Hepatocyte (in vitro differentiated cells): ENCODE measurements at places on chromosomes 2 and 18.

DNA sequence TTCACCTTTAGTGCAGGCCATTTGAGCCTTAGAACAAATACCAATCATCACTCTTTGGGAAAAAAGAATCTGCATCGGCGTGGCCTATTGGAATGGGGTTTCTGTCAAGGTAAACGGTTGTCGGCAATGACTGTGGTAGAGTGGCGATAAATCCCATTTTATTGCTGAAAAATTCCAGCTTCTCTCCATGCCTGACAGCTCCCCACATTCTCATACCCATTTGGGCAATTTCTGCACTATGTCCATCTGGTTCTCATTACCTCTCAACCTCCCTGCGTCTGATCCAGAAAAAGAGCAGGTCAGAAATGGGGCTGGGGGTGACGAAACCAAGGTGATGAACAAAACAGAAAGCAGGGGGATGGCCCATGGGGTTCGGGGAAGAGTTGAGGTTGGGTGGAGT is 254.0 kb downstream of the MEIS1 start:
- no peaks in the 10 kb centered on the region for H3K27me3 ChIP-seq
- peaks cover 5% of the 10 kb centered on the region for H3K4me1 ChIP-seq
- DNase-seq, result no peak
- no peak overlapping the region for H3K4me3 ChIP-seq

GRCh38 chr2:48905696-48906095 is 150.2 kb upstream of the LHCGR start:
- no peaks in the 10 kb centered on the region for H3K4me1 ChIP-seq
- no peaks in the 10 kb centered on the region for H3K27me3 ChIP-seq
- no peak overlapping the region for H3K4me3 ChIP-seq

- no peaks in the 10 kb centered on the region for H3K36me3 ChIP-seq
- no peak overlapping the region for H3K27ac ChIP-seq
- no peak overlapping the region for H3K4me3 ChIP-seq
- DNase-seq, result peak; percentile 31
- H3K4me1 ChIP-seq, result no peaks in the 10 kb centered on the region
- H3K27me3 ChIP-seq, result no peaks in the 10 kb centered on the region
Observed at GRCh38 chr2:52810460-52810859, 957.1 kb upstream of the CHAC2 start.

DNA sequence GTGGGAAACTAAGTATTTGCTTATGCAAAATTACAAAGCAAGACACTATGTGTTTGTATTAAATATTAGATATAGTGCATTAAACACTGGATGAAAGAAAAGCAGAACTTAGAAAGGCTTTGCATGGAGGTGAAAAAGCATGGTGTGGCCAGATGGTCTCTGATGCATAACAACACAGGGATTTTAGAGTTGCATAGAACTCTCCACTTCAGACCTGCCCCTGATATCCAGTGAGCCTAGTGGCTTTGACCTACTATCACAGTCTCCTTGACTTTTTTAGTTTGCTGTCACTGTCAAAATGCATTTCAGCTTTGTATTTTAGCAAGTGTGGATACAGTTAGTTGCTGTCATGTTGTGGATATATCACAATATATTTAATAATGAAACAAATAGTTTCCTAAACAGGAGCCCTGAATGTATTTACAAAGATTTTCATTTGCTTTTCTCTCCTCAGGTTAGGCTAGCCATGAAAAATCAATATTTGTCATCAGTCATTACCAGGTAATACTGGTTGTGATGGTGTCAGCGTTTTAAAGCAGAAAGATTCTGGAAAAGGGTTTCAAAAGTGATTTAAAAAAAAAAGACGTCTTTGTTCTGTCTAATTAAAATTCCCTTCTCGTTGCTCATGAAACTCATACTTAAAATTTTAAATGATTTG is 5.2 kb downstream of the CSRNP3 start:
- H3K4me3 ChIP-seq, result no peak overlapping the region
- no peak overlapping the region for H3K27ac ChIP-seq
- H3K4me1 ChIP-seq, result peaks cover 8% of the 10 kb centered on the region
- H3K36me3 ChIP-seq, result no peaks in the 10 kb centered on the region
- H3K27me3 ChIP-seq, result no peaks in the 10 kb centered on the region
- DNase-seq, result no peak

DNA sequence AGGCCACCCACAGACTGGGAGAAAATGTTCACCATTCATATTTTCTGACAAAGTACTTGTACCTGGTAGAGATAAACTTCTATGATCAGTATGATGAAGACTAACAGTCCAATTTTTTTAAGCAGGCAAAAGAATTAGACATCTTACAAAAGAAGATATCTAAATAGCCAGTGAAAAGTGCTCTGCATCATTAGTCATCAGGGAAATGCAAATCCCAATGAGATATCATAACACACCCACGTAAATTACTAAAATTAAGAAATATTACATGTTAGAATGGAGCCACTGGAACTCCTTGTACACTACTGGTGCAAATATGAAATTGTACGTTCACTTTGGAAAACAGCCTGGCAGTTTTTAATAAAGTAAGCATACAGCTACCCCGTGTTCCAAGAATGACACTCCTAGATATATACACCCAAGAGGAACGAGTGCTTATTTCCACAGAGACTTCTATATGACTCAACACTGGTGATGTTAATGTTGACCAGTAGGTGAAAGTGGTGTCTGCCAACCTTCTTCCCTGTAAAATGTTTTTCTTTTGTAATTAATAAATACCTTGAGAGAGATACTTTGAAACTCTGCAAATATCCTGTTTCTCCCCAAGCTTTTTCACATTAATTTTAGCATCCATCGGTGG is 80.3 kb downstream of the NPAS2 start:
- no peaks in the 10 kb centered on the region for H3K27me3 ChIP-seq
- H3K4me1 ChIP-seq, result peaks cover 17% of the 10 kb centered on the region
- no peak overlapping the region for H3K27ac ChIP-seq
- DNase-seq, result no peak
- H3K4me3 ChIP-seq, result no peak overlapping the region

DNA sequence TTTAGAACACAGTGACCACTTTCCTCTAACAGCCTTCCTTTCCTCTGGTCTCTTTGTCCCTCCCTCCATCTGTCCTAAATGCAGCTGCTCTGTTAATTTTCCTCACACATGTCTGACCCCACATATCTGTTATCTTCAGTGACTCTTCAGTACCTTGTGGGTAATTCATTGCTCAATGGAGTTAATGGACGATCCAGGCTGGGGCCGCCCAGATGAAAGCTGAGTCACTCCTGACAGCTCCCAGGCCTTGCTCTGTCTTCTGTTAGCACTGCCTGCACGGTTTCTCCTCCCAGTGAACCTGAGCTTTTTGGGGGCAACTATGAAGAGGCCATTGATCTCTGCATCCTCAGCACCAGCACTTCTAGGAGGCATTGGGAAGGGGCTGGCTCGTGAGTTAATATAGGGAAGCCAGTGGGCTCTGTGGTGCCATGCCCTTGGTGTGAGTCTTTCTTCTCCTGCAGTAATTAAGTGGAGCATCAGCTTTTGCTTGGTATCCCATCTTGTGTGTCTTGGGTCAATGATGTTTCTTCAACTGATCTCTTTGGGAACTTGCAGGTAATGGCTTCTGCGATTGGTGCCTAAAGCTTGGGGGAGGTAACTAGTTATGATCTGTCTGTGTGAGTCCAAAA is 67.3 kb downstream of the SNORC start:
- no peaks in the 10 kb centered on the region for H3K27me3 ChIP-seq
- H3K27ac ChIP-seq, result no peak overlapping the region
- H3K4me1 ChIP-seq, result no peaks in the 10 kb centered on the region
- no peak overlapping the region for H3K4me3 ChIP-seq
- H3K36me3 ChIP-seq, result no peaks in the 10 kb centered on the region

DNA sequence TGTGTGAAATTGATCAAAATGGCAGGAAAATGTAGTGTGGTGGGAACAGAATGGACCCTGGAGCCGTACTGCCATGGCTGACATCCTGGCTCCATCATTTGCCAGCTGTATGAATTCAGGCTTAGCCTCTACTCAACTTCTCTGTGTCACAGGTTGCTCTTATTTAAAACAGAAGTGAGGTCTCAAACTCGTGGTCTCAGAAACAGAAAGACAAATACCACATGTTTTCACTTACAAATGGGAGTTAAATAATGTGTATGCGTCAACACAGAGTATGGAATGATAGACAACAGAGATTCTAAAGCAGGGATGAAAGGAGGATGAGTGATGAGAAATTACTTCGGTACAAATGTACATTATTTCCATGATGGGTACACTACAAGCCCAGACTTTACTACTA is 227.4 kb downstream of the DCC start:
- DNase-seq, result no peak
- H3K4me3 ChIP-seq, result no peak overlapping the region

DNA sequence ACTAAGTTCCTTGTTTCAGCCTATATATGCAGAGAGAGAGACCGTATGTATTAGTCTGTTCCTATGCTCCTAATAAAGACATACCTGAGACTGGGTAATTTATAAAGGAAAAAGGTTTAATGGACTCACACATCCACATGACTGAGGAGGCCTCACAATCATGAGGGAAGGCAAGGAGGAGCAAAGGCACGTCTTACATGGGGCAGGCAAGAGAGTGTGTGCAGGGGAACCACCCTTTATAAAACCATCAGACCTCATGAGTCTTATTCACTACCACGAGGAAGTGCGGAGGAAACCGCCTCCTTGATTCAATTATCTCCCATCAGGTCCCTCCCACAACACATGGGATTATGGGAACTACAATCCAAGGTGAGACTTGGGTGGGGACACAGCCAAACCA is 73.8 kb downstream of the TMEM18 start:
- H3K27ac ChIP-seq, result no peak overlapping the region
- no peak for DNase-seq
- H3K4me1 ChIP-seq, result no peaks in the 10 kb centered on the region
- H3K36me3 ChIP-seq, result no peaks in the 10 kb centered on the region
- H3K4me3 ChIP-seq, result no peak overlapping the region
- H3K27me3 ChIP-seq, result no peaks in the 10 kb centered on the region

DNA sequence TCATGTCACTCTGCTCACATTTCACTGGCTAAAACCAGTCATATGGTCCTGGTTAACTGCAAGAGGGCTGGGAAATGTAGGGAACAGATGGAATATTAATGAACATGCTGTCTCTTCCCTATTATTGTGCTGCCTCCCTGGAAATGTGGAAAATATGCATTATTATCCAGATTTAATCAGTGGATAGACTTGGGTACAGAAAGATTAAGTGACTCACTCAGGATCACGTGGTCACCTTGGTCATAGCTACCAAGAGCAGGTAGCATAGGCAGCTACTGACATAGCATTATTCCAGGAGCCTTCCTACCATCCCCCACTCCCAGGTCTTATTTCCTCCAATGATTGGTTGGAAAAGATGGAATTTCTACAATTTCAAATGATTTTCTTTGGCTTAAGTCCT is 141.1 kb downstream of the HRH4 start:
- H3K27ac ChIP-seq, result no peak overlapping the region
- H3K36me3 ChIP-seq, result no peaks in the 10 kb centered on the region
- H3K27me3 ChIP-seq, result peaks cover 10% of the 10 kb centered on the region
- H3K4me1 ChIP-seq, result no peaks in the 10 kb centered on the region

DNA sequence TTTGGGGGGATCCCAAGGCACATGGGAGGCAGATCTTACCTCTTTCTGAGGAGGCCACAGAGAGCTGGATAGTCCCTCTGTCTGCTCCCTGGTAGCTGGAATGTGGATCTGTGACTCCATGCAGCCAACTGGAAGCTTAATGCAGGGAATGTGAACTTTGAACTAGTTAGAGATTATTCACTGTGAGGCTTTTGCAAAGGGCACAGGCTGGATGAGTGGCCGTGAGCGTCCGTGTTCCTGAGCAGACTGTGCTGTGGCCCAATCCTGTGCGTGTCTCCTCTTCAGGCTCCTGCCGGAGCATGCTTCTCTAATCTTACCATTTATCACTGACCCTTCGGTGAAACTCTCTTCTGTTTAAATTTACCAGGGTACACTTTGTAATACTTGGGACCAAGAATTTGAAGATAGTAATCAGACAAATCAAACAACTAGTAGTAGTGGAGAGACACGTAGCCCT is 187.6 kb downstream of the PTPRM start:
- peaks cover 46% of the 10 kb centered on the region for H3K4me1 ChIP-seq
- H3K27ac ChIP-seq, result peak overlapping the region; percentile 87
- no peak overlapping the region for H3K4me3 ChIP-seq
- peak; percentile 73 for DNase-seq
- no peaks in the 10 kb centered on the region for H3K36me3 ChIP-seq
- no peaks in the 10 kb centered on the region for H3K27me3 ChIP-seq
